ENCODE measurements at places on chromosomes 6 and 20.

GRCh38 chr20:51312480-51312783, 230.1 kb downstream of the NFATC2 start:
- DNase-seq, result no peak

- DNase-seq, result no peak
Observed at GRCh38 chr6:108556250-108556649, 4.5 kb upstream of the FOXO3 start.

DNA sequence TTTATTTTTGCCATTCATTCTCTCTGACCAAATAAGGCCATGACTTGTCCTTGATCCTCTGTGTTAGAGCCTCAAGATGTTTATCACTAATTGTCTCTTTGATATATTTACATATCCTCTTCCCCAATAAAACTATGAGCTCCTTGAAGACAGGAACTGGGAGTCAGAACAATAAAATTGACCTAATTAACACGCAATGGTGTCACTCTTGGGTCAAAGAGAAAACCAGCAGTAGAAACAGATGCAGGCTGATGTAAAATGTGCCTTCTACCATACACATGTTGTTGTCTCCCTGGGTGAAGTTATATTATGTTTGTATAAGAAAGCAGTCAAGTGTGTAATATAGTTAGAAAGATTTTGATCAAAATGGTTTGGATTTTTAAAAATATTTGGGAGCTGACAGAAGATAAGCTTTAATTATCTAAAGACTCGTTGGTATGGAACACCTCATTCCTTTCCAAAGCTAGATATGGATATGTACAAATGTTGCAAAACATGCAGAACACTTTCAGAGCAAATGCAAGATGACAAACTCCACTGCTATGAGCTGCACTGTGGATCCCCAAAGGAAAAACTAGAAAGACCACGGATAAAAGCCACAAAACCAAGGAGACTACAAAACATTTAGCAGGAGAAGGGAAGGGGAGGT, 109.7 kb upstream of the STMND1 start:
- no peak for DNase-seq

GRCh38 chr6:166423051-166423745, 40.5 kb upstream of the MPC1 start:
- DNase-seq, result no peak

GRCh38 chr6:56488281-56488680, 154.4 kb downstream of the DST start:
- no peak for DNase-seq

DNA sequence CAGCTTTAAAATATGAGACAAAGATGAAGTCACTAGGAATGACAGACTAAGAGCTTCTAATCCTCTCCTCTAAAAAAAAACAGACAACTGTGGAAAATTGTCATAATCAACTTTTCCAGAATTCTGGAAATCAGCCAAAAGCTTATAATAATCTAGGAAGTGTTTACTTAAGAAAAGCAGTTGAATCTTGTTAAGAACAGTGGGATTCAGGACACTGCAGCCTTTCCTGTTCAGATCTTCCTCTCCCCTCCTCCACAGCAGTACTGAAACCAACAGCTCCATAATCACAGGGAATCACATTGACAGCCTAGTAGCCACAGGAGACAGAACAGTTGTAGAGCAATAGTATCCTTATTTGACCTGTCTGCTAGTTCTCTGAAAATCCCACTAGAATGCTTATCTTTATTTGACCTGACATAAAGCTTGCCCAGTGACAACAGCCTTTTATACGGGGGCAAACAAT, 41.6 kb downstream of the IBTK start:
- DNase-seq, result no peak

- no peak for DNase-seq
Observed at GRCh38 chr6:151842816-151843215, 35.3 kb downstream of the ESR1 start.

- no peak for DNase-seq
Observed at GRCh38 chr6:14417377-14417776, 299.8 kb downstream of the CD83 start.

DNA sequence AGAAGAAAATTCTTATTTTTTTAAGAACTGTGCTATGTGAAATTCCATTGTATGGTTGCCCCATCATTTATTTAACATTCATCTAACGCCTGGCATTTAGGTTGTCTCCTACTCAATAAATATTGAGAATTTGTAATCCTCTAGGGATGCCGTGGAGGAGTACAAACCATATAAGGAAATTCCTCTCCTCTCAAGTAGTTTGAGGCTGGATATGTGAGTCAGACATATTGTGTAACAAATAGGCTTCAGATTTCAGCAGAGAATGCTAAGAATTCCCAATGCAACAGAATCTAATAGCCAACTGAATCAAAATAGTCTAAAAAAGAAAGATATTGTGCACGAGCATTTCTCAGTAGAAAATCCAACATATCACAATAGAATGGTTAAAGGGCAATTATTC, 174.7 kb downstream of the OTOR start:
- DNase-seq, result no peak

DNA sequence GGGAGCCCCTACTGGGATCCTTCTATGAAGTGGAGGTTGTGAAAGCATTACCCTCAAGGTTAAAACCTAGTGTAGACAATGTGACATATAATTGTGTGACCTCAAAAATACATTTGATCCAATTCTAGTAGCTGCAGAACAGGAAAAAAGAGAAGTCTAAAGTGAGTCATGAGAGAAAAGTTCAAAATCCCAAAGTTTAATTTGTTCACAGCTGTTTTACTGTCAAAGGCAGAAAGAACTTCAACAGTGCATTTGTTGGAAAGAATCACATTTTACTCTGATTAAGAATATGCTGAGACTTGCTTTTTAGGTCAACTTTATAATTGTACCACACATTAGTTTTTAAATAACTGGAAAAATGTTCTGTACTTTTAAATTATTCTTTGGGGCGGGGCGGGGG, 1027.4 kb upstream of the FLRT3 start:
- no peak for DNase-seq

- DNase-seq, result no peak
Observed at GRCh38 chr20:20823476-20823881, 111.0 kb upstream of the RALGAPA2 start.

- DNase-seq, result no peak
Observed at GRCh38 chr20:48740712-48741111, 87.1 kb downstream of the PREX1 start.

GRCh38 chr20:44861531-44862006, 23.9 kb upstream of the YWHAB start:
- DNase-seq, result no peak

DNA sequence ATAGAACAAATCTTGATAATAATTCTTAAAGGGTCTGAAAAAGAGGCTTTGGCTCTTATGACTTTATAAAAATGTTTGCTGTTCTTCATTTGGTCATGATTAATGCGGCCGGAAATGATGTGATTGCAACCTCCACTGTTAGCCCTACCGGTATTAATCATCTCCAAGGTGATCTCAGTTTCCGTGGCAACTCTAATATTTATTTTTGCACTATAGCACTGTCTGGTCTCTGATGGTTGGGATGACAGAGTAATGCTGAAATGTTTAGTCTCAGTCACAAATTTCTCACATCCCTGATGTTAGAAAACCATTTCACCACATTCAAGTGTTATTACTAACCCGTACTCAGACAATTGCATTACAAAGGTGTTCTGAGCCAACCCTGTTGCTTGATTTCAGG, 87.4 kb downstream of the TMEM200A start:
- DNase-seq, result no peak

DNA sequence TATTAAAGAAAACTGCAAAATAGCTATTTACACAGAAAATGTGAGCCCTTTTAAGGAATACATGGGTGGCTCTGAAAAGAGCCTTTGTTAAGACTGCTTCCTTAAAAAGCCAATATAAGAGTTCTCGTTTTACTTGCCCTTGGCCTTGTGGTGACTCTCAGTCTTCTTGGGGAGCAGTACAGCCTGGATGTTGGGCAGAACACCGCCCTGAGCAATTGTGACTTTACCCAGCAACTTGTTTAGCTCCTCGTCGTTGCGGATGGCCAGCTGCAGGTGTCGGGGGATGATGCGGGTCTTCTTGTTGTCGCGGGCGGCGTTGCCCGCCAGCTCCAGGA, 111.5 kb downstream of the HFE start:
- DNase-seq, result no peak

GRCh38 chr6:157281570-157281969, 41.7 kb downstream of the TMEM242 start:
- no peak for DNase-seq

DNA sequence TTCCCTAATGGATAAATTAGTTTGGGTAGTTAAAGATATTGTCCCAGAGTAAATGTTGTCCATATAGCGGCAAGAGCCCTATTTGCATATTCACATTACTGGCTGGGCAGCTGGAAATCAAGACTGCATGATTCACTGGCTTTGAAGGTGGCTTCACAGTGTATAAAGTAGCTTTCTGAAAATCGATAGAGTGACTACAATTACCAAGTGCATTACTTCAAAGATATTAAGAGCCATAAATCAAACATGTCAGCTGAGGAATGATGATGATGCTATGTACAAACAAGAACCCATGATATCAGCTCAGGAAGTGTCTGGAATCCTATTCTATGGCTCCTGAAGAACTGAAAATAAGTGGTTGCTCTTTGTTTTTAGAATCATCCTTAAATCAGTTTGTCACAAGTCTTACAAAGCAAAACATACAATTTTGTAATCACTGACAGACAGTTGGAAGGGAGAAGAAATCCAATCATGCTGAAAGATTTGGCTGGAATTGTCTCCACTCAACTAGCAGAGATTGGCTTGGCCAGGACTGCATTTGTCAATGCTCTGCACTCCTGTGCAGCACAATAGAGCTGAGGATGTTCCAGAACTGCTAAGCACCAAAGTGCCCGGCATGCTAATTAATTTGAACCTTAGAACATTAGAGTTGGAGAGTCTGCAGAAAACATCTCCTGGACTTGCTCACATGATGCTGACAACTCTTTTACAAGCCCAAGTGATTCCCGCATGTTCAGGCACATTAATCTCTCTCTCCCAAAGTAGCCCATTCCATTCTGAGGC, 77.9 kb upstream of the B3GAT2 start:
- no peak for DNase-seq

DNA sequence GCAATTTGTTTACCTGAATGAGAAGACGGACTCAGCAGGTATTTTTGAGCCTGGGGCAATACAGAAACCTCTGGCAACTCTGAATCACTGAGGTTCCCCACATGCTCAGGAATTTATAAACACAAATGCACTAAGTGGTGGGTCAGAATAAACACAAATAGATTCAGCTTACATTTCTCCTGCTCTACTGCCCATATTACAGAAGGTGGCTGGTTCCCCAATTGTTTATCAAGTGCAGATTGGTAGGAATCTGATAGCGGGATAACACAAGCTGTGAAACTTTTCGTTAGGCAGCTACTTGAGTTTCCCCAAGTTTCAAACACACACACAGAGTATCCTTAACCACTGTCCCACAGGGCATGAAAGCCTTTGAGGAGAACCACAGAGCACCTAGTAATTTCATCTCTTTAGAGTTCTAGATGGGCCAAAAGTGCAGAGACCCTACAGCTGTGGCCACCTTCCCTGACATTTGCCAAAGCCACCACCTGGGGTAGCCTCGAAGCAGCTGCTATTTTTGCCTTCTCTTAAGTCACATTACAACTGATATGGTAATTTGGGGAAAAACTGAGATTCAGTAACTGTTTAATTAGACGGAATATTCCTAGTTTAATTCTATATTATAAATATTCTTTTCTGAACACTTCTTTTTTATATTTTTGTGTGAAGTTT, 204.2 kb upstream of the PTCHD4 start:
- no peak for DNase-seq

- DNase-seq, result no peak
Observed at GRCh38 chr6:16493112-16493511, 254.7 kb downstream of the GMPR start.

DNA sequence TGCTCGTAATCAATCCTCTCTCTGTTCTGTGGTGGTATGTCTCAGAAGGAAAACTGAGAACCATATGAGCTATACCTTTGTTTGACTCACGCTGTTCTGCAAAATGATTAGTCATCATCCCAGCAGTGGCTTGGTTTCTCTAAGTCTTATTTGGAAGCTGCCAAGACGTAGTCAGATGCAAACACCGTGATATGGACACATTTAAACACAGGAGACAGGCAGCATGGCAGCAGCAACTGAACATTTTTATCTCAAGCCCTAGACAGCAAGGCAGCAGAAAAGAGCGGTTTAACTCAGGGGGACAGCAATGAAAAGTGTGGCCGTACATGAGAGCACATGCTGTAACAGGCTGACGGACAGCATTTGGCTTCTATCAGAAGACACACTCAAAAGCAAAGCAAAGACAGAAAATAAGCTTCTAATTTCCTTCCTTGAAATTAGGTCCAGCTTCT, 1295.1 kb downstream of the EPHA7 start:
- no peak for DNase-seq

- DNase-seq, result no peak
Observed at GRCh38 chr6:139603581-139603980, 229.1 kb upstream of the CITED2 start.

DNA sequence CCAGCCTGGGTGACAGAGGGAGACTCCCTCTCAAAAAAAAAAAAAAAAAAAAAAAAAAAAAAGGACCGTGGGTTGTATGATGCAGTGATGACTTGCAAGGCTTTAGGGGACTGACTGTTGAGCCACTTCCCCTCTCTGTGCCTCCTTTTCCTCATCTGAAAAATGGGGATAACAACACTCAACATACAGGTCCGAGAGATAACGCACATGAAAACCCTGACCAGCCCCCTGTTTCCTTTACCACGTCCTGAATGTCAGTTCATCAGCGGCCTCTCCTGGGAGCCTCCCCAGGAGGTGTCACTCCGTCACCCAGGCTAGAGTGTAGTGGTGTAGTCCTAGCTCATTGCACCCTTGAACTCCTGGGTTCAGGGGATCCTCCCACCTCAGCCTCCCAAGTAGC, 3.9 kb downstream of the SLA2 start:
- DNase-seq, result no peak

GRCh38 chr6:34352305-34352937, 40.0 kb downstream of the NUDT3 start:
- DNase-seq, result no peak

DNA sequence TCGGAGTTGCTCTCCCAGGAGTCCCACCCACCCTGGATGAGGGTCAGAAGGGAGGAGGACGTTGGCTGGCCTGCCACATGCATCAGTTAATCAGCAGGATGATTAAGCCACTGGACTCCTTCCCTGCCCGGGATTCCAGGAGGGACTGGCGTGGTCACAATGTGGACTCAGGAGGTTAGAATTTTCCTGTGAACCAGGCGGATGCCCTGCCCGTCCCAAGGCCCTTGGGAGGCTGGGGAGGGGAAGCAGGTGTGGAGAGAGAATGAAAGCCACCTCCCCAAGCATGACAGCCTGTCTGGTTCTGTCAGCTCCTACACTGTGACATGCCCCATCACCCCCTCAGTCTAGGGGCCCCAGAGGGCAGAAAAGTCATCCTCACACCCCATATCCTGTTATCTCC, 11.6 kb upstream of the ITPR3 start:
- no peak for DNase-seq

- DNase-seq, result no peak
Observed at GRCh38 chr6:122389704-122390372, 9.6 kb upstream of the HSF2 start.

GRCh38 chr20:50050660-50051308, 62.2 kb downstream of the UBE2V1 start:
- no peak for DNase-seq

GRCh38 chr6:106572875-106573585, 56.3 kb downstream of the RTN4IP1 start:
- no peak for DNase-seq
